ENCODE measurements at places on chromosomes 7 and 10.

DNA sequence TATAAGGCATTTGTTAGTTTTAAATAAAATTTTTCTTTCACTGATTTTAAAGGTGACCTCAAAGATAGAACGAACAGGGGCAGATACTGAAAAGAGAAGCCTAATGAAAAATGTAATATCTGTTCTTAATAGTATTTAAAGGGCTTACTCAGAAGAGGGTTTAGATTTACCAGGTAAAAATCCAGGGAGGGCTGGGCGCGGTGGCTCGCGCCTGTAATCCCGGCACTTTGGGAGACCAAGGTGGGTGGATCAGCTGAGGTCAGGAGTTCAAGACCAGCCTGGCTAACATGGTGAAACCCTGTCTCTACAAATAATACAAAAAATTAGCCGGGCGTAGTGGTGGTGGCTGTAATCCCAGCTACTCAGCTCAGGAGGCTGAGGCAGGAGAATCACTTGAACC lies 108.3 kb upstream of the CNTNAP2 start:
- DNase-seq: no peak

- no peak for DNase-seq
Measured at GRCh38 chr7:2120251-2120660, 112.5 kb downstream of the MAD1L1 start.

- DNase-seq: no peak
Measured at GRCh38 chr7:23299770-23300300, 696 bp downstream of the MALSU1 start.

DNA sequence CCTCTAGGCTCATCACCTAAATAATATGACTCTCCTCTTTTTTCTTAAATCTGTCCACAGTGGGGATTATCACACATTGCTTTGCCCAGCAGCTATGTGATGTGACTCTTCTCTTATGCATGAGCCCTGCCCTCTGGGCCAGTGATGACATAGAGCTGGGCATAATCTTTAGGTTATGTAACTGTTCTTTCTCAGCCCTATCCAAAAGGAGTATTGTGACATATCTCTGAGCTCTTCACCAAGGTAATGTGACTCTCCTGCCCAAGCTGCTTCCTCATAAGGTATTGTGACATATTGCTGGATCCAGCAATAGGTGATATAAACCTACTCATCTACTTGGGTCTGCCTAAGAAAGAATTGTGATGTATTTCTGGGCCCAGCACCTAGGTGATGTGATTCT lies 37.7 kb upstream of the ZNF107 start:
- no peak for DNase-seq

DNA sequence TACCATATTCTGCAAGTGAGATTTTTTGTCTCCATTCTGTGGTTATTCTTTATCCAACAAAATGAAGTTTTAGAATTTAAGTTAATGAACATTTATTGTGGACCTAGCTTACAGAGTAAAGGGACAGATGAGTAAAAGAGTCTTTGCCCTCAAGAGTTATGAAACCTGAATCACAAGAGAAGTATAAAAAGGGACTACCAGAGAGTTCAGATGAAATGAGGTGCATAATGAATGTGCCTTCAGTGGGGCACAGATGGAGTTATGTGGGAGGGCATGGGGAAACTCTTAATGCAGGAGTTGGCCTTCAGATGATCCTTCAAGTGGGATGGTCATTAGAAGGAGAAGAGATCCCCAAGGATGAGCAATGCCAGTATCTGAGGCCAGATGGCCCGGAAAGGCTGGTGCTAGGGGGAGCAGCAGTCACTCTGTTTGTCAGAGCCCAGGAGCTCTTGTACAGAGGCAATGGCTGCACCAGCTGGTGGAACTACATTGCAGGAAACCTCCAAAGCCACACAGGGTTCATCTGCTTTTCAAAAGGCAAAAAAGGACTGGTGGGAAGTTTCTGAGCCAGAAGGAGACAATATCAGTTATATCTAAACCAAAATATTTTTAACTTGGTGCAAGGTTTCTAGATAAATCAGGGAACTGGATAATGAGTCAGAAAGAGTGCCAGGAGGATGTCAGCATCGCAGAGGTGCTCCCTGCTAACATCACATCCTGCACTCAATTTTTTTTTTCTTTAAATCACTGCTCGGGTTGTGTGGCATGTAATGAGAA lies 162.0 kb downstream of the KLF6 start:
- DNase-seq: no peak

DNA sequence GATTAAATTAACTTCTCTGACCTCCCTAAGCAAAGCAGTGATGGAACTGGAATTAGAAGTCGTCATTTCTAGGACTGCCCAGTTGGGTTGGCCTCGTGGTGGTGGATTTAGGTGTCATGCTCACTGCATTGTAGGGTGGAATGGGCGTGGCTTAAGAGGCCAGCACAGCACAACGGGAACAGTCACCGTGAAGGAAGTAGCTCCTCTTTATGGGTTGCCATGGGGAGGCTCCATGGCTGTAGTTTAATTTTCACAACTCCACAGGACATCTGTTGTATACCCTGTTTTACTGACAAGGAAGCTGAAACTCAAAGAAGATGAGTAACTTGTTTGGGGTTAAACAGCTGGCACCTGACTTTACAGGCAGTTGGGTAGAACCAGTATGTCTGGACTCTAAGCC lies 208.3 kb downstream of the CELF2 start:
- no peak for DNase-seq

Measured in HFF-Myc (cell line).